Activated naive CD4-positive, alpha-beta T cell treated with anti-CD3 and anti-CD28 coated beads, Interleukin-2, amount 50 U/mL, for 16 hours (primary cell): ENCODE measurements at places on chromosomes 13 and 19.

DNA sequence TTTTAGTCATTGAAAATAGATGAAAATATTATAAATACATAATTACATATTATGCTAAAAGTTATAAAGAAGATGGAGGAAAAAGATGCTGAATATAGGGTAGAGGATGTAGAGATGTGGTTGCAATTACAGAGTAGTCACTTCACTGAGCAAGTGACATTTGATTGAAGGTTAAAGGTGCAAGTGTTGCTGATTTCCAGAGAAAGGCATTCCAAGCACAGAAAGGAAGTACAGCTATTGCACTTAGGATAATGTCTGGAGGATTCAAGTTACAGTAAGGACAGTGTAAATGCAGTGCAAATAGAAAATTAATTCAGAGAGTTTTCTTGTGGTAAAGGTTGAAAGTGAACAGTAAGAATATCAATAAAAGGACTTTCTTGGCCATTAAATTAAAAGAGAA, 1721.8 kb downstream of the PCDH9 start:
- no peak for DNase-seq

- no peak for DNase-seq
Observed at GRCh38 chr13:49481788-49482187, 14.0 kb upstream of the PHF11 start.

DNA sequence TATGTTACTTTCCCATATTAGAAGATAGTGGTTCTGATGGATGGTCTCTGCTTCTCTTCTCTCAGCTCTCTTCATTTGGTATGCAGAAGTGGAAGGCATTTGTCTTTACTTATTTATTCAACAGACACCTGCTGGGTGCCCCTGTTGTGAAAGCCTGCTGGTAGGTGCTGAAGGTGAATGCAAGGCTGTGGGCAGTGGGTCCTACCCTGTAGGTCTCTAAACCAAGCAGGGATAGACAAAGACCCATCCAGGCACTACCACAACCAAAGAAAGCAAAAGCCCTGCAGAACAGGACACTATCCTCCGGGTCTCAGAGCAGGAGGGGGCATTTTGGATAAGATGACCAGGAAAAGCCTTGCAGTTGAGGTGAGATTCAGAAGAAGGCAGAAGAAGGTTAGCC, 106.1 kb downstream of the STARD13 start:
- DNase-seq: no peak

DNA sequence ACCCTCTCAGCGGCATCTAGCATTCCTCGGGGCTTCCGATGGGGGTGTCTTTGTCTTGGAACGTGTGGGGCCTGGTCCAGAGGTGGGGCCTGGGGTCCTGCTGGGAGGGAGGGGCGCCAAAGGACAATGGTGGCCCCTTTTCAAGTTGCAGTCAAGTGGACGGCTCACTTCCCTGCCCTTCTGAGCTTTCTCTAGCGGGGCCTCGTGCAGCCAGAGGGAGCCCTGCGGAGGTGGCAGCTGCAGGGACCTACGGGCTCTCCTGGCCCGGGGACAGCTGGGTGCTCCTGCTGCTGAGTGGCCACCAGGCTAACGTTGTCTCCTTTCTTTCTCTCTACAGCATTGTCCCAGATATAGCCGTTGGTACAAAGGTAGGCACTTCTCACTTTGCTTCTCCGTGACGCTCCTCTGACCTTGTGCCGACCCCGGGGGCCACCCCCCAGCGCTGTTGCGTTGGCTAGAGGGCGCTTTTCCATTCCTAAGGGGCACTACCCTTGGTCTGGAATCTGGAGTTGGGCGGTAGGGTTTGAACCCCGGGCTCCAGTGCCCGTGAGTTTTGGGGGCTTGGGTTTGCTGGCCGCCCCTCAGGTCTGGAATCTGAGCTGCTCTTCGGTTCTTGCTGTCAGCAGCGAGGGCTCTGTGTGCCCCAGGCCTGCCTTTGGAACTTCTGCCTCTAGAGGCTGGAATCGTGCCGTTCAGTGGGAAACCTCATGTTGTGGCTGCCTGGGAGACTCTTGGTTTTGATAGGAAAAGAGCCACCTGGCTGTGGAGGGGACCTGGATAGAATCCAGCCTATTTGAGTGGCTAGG, 2.0 kb downstream of the PTBP1 start:
- DNase-seq: no peak

- no peak for DNase-seq
Observed at GRCh38 chr13:44452418-44452817, 78.8 kb downstream of the SERP2 start.

GRCh38 chr13:33910255-33910654, 92.3 kb downstream of the RFC3 start:
- no peak for DNase-seq

- DNase-seq: no peak
Observed at GRCh38 chr19:4012092-4012974, 4.8 kb downstream of the PIAS4 start.

- DNase-seq: no peak
Observed at GRCh38 chr13:21701460-21701859, 30.6 kb downstream of the FGF9 start.

DNA sequence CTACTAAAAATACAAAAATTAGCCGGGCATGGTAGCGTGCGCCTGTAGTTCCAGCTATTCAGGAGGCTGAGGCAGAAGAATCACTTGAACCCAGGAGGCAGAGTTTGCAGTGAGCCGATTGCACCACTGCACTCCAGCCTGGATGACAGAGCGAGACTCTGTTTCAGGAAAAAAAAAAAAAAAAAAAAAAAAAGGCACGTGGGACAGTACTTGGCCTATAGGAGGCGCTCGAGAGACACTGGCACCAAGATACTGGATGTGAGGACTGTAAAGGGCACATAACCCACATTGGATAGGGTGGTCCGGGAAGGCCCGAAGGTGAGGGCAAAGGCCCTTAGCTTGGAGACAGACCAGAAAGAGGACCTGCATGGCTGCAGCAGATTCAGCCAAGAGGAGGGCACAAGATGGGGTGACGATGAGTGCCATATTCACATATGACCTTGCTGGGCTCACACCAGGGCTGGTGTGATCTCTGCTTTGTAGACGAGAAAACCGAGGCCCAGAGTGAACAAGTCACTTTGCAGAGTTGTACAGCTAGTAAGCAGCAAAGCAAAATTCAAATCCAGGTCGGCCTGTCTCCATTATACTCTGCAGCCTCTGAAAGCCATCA, 89.4 kb downstream of the DPF1 start:
- no peak for DNase-seq

GRCh38 chr19:23070353-23071146, 46.3 kb upstream of the ZNF730 start:
- no peak for DNase-seq

DNA sequence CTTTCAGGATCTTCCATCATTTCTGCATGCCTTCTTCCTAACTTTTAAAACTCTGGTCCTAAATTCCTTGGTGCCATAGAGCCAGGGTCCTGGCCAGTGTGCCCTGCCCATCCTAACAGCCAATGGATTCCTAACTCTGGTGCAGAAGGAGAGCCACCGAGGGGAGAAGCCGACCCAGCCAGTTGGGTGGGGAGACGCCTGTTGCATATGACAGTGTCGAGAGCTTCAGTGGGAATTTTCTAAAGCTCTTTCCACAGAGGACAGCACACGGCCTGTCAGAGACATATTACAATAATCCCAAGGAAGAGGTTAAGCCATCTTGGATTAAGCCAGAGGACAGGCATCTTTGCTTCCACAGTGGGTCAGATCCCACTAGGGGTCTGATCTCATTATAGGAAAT, 180.4 kb downstream of the ZNF536 start:
- no peak for DNase-seq

GRCh38 chr13:93625536-93625935, 398.9 kb downstream of the GPC6 start:
- no peak for DNase-seq

GRCh38 chr19:44303320-44303719, 1.5 kb downstream of the ZNF235 start:
- DNase-seq: no peak

- DNase-seq: no peak
Observed at GRCh38 chr19:8531470-8531869, 17.5 kb upstream of the ZNF414 start.

GRCh38 chr13:30391956-30392680, 30.2 kb upstream of the UBE2L5 start:
- no peak for DNase-seq

GRCh38 chr19:41553804-41554203, 22.2 kb upstream of the CEACAM21 start:
- DNase-seq: no peak

- peak; percentile 59 for DNase-seq
Observed at GRCh38 chr13:39038569-39039030, 344 bp downstream of the NHLRC3 start.

DNA sequence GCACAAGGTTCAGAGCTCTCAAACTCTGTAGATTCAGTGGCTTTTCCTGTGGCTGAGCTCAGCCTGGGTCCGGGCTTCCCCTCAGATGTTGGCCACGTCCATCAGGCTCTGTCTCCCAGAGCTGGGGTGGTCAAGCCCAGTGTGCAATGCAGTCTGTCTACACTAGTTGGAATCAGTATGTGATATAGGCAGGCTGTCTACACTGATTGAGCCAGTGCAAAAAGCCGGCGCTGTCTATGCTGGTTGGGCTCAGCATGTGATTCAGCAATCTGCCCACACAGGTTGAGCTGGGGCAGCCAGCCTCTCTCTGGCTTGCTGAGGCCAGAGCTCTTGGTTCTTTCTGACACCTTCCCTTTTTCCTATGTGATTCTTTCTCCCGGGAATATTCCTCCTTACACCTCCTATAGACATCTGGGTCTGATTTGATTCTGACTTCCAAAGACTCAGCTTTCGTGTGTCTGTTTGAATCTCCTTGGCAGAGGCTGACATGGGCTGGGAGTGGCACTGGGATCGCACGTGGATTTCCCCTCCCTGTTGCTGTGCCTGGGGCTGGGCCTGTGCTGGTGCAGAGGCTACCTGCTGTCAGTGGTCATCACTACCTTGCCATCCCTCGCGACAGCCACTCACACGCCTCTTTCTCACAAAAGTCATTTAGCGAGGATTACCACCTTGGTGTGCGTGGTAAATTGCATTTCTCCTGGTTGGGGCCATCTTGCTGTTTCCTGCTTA, 9.3 kb downstream of the CHST8 start:
- no peak for DNase-seq

- DNase-seq: no peak
Observed at GRCh38 chr13:28306325-28306724, 168.0 kb downstream of the PAN3 start.

DNA sequence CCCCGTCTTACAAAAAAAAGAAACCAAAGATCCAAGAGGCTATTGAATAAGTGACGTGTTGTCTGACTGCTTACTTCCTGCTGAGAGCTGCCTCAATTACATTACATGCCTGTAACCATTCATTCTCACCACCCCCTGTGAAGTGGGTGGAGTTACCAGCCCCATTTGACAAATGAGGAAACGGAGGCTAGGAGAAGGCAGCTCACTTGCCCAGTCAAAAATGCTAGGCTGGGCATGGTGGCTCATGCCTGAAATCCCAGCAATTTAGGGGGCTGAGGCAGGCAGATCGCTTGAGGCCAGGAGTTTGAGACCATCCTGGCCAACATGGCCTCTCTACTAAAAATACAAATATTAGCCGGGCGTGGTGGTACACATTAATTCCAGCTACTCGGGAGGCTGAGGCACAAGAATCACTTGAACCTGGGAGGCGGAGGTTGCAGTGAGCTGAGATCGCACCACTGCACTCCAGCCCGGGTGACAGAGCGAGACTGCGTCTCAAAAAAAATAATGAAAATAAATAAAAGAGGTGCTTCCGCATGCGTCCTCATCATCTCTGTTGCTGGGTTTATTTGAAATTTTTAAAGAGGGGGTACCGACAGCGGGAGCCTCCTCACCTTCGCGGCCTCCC, 499 bp downstream of the LSM7 start:
- DNase-seq: peak; percentile 60

DNA sequence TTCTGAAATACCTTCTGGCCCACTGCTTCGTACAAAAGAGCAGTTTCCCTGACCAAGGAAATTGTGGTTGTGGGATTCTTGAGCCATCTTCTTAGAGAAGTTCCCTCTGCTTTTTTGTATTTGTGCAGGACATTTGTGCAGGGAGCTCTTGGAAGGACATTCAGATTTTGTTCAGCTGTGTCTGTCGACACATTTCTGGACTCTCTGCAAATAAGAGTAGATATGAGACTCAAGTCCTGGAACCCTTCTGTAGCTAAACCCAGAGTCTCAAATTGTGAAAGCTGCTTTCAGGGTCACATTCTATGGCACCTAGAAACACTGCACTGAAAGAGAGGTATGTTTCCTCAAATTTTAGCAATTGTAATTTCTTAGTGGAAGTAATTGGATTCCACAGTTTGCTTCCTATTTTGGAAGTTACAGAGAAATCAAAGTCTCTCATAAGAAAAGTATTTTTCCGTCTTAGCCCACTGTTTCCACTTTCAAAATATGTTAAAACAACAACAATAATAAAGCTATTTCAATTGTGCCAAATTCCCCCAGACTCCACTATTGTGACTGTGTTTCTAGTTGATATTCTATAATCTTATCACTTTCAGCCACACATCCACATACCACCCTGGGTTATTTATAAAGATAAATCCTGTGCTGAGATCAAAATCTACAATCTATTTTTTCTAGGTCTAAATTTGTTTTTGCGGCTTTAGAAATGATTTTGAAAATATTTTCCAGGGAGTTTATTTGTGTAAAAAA, 224.0 kb downstream of the COG6 start:
- DNase-seq: no peak

DNA sequence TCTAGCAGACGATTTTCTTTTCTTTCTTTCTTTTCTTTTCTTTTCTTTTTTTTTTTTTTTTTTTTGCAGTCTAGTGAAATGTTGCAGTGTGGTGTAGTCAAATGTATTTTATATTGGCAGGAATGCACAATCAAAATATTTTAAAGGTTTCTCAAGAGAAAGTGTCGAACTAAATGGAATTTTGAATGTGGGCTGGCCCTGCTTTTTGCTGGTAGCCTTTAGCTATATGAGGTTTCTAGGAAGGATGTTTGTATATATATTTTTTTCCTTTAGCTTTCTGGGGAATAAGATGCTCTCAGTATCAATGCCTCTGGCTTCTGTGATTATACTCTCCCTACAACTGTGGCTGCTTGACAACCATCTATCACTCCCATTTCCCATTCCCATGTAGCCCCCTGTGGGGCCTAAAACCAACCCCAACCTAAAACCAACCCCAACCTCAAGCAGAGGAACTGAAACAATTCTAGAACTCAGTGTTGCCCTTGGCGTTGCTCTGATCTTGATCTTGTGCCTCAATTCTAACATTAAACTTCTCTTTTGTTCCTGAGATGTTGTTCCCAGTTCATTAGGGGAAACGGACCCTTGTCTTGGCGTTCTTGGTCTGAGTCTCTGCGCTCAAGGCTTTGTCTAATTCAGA, 27.1 kb downstream of the CYSLTR2 start:
- DNase-seq: no peak
